Fibroblast of lung (primary cell): ENCODE measurements at places on chromosomes 1 and 21.

DNA sequence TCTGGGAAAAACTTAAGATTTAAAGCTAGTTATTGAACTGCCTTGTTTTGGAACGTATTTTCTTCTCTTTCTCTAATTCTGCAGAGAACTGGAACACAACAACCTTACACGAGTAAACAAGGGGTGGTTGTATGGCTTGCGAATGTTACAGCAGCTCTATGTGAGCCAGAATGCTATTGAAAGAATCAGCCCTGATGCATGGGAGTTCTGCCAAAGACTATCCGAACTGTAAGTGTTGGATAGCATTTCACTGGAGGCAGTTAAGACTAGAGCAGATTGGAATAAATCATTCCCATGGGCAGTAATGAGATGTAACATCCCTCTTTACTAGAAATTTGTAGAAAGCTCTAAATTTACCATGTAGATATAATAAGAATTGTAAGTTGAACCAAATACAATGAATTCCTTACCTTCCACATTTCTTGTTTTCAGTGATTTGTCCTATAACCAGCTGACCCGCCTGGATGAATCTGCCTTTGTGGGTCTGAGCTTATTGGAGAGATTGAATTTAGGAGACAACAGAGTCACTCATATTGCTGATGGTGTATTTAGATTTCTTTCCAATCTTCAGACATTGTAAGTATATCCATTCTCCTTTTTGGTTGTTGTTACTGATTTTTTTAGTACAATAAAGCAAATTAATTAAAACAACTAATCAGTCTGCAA is 22.9 kb downstream of the LRIG2 start:
- DNase-seq = no peak

- DNase-seq = peak; percentile 52
Observed at GRCh38 chr21:16323596-16323995, 593.8 kb downstream of the USP25 start.

- DNase-seq = no peak
Observed at GRCh38 chr21:44901391-44902074, 19.2 kb downstream of the ITGB2 start.

- DNase-seq = no peak
Observed at GRCh38 chr21:14057313-14057712, 153.4 kb downstream of the LIPI start.

DNA sequence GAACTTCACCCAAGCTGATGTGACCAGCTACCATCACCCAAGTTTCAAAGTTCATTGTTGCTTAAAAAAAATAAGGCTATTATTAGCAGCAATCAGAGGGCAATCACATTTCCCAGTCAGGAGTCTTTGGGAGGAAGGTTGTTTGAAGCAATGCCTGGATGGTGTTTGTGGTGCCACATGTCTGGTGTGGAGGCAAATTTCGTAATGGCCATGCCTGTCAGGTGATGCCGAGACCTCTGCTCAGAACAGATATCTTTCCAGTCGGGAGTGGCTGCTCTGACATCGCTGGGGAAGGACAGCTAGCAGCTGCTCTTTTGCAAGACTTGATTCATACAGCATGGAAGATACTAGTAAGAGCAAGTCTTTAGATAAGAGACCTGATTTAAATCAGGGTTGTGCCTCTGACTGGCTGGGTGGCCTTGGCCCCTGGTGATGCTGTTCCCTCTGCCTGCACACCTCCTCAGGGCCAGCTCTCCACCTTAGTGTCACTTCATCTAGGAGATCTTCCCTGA is 187.8 kb upstream of the JUN start:
- DNase-seq = no peak

- DNase-seq = no peak
Observed at GRCh38 chr1:245606157-245606725, 451.5 kb downstream of the KIF26B start.

GRCh38 chr1:3899754-3900149 is 320 bp downstream of the C1orf174 start:
- DNase-seq = no peak

GRCh38 chr1:22207511-22208267 is 64.8 kb upstream of the WNT4 start:
- no peak for DNase-seq

- DNase-seq = no peak
Observed at GRCh38 chr1:81327743-81328142, 473.0 kb upstream of the ADGRL2 start.

GRCh38 chr1:154213274-154213673 is 7.1 kb upstream of the CFAP141 start:
- peak; percentile 69 for DNase-seq

GRCh38 chr1:237279629-237280028 is 237.6 kb downstream of the RYR2 start:
- DNase-seq = no peak

GRCh38 chr1:119327450-119328155 is 41.0 kb upstream of the HAO2 start:
- DNase-seq = peak; percentile 18

- peak; percentile 80 for DNase-seq
Observed at GRCh38 chr1:64242895-64243756, 39.7 kb downstream of the UBE2U start.

DNA sequence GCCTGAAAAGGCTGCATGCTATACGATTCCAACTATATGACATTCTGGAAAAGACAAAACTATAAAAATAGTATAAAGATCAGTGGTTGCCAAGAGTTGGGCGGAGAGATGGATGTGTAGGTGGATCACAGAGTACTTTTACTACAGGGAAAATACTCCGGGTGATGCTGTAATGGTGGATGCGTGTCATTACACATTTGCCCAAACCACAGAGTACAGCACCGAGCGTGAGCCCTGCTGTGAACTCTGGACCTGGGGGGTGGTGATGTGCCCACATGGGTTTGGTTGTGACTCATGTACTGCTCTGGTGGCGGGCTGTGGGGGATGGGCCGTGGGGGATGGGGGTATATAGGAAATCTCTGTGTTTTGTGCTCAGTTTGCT is 162.7 kb upstream of the COL6A1 start:
- DNase-seq = peak; percentile 86

- peak; percentile 68 for DNase-seq
Observed at GRCh38 chr1:30756545-30757351, 826 bp downstream of the LAPTM5 start.

- DNase-seq = peak; percentile 49
Observed at GRCh38 chr1:116373431-116374352, 648 bp downstream of the ATP1A1 start.

DNA sequence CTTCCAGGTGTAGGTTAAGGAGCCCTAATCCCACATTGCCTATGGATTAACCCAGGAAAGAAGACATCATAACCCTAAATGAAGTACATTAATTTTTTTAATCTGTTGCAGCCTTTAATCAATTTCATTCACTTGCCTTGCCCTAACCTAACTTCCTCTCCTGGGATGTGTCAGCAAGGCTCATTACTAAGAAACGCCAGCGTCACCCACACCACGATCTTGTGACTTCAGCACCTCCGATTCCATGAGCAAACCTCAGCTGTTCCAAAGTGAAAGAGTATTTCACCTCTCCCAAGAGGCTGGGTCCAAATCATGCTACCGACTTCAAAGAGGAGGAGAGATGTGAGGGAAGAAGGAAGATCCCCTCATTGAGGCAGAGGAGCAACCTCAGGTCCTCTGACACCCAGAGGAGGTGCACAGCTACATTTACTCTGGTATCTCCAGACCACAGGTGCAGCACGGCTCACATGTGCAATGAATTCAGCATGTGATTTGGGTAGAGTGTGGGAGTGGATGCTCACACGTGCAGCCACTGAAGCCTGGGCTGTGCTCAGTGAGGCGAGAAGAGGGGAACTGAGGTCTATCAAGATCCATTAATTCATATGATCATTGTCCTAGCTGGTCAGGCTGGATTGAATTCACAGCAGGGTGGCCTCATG is 134.1 kb downstream of the SLC30A10 start:
- peak; percentile 43 for DNase-seq

DNA sequence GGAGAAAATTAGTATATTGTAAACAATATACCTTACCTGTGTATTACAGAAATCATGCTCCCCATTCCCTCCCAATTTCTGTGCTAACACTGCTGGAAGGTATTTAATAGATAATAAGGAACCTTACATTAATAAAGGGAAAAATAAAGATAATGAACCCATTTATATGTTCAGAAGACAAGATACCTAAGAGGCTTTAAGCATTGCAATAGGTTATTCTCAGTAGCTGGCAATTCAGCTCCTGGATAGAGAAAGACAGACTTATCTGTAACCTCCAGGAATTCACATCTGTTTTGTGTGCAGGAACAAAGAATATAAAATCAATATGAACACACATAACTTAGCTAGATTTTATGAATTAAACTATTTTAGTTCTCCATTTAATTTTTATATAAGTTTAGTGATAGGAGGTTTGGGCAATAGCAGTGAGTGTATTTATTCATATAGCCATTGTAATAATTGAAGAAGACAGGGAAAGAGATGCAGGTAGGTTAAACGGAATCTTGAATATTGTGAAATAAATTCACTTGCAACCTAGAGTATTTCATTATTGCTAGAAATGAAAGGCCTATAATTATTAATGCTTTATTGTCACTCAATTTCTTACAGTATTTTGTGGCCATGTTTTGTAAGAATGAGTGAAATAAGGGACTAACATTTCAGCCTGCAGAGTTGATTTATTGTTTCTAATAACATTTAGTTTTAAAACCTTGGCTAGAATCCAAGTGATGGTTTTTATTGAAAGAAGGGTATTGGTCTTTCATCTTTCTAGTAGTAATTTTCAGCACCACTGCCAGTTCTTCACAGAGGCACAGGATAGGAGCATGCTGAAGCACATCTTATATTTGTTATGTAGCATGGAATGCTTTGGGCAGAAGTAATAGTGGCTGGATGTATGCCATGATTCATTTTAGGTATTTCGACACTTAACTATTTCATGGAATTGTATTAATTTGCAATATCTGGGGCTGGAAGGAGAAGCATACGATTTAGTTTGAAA is 1.5 kb downstream of the XPR1 start:
- peak; percentile 53 for DNase-seq

GRCh38 chr1:184838504-184838951 is 83.9 kb upstream of the EDEM3 start:
- peak; percentile 90 for DNase-seq

- DNase-seq = no peak
Observed at GRCh38 chr1:1914101-1914970, 724 bp upstream of the CALML6 start.

- no peak for DNase-seq
Observed at GRCh38 chr1:90732136-90732535, 15.0 kb upstream of the BARHL2 start.

GRCh38 chr1:8873506-8874229 is 4.8 kb downstream of the ENO1 start:
- peak; percentile 99 for DNase-seq

DNA sequence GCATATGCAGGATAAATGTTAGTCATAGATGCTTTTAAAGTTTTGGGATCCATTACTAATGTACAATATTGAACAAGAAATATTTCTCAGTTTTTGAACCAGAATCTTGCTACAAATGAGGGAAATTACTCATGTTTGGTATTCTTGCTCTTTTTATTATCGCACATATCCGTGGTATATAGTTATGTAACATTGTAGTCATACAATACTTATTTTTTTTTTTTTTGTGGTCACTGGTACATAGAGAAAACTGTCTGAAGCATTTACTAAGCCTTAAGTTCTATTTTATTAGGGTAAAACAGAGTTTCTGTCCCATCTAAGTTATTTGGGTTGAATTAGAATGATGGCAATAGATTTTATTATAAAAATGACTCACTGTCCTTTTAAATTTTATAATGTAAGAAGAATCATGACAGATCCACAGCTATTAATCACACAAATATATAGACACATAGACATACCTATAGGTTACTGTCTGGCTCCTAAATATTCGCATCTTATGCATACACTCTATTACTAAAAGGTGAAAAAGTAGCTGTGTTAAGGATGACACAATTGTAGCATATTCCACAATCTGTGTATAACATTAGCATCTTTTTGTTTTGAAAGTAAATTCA is 18.0 kb upstream of the PRKAA2 start:
- DNase-seq = no peak

DNA sequence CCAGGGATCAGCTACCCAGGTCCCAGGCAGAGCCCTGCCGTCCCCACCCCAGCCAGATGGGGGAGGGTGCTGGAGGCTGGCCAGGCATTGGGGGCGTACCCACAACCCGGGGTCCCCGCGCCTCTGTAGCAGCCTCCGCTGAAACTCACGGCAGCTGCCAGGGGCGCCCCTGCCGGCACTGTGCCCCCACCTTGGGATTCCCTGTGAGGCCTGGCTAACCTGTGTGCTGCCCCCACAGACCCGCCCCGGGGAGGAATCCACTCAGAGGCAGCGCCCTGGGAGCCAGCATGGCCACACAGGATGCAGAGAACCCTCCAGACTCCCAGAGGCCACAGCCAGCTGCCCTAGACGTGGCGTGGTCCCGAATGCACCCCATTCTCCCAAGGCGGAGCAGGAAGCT is 3.8 kb downstream of the DVL1 start:
- DNase-seq = no peak

DNA sequence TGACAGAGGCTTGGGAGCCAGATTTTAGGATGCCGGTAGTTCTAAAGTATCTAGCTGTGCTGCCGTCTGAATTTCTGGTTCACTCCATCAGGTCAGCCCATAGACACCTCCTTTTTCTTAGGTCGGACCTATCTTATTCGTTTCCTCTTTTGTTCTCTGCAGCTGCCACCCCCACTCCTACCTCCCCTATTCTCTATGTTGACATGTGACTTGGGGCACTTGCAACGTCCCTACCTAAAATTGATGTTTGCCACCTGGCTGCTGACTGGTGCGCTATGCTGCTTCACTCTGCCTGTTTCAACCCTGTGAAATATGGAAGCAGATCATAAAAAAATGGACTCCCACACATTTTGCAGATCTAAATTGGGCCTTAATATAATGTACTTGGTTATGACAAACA is 55.3 kb downstream of the PBX1 start:
- no peak for DNase-seq

GRCh38 chr1:12528021-12528852 is 89.8 kb downstream of the DHRS3 start:
- peak; percentile 87 for DNase-seq

GRCh38 chr1:167916766-167917511 is 3.0 kb upstream of the ADCY10 start:
- no peak for DNase-seq

DNA sequence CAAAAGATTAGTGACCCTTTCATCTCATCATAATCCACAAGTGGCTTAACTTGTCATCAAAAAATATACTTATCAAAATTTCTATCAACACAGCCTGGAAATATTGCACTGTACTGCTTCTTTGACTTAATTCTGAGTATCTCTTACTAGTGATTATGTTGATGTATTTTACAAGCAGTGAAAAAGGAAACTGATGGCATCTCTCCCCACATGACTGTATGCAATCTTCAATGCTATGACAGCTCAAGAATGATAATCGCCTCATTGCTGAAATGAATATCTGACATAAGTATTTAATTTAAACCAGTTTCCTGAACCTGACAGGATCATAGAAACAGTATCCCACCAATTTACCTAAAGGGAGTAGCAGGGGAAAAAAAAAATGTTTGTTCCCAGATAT is 79.5 kb downstream of the DPYD start:
- DNase-seq = no peak

DNA sequence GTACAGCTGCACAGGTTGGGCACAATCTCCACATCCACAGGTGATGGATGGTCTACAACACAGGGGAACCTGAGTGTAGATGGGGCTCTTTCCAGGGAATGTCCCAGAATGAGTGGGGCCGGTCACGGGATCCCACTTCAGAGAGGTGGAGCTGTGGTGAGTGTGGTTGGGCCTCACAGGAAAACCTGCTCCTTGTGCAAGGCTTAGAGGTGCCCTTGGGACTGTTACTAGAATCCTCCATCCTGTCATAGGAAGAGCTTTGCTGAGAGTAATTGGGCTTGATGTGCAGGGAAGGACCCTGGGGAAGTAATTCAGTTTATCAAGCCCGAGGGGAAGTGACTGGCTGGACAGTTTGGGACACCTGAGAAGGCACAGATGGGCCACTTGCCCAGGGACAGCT is 137.9 kb downstream of the ZSCAN20 start:
- DNase-seq = no peak

GRCh38 chr1:20733360-20733975 is 965 bp upstream of the SH2D5 start:
- DNase-seq = no peak
